ENCODE measurements at places on chromosomes 16 and 17.

DNA sequence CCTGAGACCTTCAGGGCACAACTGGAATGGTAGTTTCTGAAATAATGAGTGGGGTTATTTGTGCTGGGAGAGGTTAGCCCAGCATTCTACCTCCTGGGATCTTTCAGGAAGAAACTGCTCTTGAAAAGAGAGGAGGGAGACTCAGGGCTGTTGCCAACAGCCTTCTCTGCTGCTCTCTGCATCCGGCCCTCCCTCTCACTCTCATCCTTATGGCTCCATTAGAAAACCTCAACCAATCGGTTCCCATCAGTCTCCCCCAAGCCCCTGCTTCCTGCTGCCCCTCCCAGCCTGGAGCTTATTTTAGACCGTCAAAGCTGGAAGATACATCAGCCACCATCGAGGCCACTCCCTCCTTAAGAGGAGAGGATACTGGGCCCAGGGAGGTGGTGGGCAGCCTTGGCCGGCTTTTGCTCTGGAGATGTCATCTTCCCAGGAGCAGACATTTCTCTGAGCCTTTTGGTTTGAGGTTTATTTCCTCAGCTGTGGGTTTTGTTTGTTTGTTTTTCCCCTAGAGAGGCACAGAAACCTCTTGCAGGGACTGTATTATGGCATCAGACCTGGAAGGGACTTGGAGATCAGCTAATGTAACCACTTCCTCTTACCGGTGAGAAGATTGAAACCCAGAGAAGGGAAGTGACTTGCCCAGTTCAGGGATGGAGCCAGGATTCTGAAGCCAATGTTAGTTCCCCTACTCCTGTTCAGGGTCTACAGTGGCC is 2.7 kb downstream of the MPRIP start:
- DNase-seq = no peak

DNA sequence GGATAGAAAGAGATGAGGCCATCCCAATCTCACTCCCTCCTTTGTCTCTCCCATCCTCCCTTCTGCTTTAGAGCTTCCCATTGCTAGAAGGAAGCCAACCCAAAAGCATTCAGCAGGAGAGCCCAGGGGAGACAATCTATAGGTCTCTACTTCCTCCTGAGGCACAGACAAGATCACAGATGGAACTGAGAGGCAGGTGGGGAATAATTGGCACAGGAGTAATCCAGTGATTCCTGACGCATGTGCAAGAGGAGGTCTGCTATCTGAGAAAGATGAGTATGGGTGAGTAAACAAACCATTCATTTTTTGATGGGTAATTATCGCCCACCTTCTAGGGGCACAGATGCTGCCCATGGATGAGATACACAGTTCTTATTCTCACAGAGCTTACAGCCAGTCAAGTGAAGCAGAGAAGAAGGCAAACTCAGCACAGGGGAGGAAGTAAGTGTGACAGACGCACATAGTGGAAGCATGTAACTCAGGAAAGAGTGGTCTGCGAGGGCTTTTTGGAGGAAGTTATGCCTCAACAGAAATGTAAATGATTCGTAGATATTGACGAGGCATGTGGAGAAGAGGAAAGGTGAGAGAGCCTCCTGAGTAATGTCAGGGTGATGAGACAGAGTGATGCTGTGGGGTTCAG is 88.9 kb upstream of the HLF start:
- DNase-seq = no peak

- no peak for DNase-seq
These were observed 145.6 kb upstream of the RCVRN start for GRCh38 chr17:10050597-10051101.

DNA sequence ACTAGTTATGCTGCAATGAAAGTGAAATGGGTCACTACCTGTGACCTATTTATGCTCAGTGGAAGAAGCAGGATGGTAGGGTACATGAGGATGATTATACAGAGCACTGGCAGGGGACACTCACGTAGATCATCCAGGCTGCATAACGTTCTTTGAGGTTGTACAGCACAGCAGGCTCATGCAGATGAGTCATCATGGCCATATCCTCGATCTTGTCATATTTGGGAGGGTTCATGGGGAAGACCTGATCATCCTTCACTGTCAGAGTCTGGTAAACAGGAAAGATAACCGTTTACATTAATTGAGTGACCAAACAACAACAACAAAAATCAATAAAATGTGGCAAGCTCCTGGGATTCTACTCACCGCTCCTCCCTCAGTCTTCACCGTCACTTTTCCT is 2.1 kb downstream of the MYH2 start:
- no peak for DNase-seq

DNA sequence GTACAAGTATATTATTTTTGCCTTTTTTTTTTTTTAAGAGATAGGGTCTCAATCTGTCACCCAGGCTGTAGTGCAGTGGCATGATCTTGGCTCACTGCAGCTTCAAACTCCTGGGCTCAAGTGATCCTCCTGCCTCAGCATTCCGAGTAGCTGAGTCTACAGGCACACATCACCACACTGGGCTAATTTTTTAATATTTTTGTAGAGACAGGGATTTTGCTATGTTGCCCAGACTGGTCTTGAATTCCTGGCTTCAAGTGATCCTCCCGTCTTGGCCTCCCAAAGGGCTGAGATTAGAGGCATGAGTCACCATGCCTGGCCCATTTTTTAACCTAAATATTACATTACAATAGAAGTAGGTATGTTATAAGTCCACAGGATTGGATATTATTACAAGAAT is 3.2 kb downstream of the TERB1 start:
- no peak for DNase-seq

DNA sequence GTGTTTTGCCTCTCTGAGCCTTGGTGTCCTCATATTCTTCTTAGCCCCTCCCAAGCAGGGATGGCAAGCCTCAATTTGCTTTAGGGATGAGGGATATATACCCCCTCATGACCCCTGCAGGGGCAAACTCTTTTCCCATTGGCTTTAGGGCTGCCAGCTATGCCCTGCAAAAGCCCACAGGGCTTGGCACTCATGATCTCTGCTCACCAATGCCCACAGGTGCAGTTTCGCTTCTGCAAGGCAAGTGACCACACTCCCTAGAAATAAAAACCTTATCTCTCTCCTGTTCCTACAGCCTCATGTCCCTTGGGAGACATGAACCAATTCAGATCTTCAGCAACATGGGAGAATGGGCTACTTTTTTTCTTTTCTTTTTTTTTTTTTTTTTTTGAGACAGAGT is 8.8 kb downstream of the BEAN1 start:
- no peak for DNase-seq

DNA sequence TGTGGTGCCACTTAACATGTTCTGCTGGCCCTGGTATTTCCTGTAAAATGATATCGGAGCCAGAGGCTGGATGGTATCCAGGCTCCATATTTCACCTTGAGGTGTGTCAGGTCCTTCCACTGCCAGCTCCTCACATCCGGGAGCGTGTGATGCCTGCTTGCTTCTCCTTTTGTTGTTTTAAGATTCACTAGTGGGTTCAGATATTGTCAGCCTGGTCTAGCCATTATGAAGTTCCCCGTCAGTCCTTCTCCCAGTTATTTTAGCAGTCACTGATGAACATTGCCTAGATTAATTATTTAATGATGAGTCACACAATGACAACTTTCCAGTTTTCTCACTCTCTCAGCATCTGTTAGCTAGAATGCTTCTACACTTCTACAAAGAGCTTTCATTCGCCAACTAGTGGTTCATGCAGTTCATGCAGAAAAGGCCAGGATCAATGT is 11.3 kb downstream of the DNAAF1 start:
- DNase-seq = no peak

DNA sequence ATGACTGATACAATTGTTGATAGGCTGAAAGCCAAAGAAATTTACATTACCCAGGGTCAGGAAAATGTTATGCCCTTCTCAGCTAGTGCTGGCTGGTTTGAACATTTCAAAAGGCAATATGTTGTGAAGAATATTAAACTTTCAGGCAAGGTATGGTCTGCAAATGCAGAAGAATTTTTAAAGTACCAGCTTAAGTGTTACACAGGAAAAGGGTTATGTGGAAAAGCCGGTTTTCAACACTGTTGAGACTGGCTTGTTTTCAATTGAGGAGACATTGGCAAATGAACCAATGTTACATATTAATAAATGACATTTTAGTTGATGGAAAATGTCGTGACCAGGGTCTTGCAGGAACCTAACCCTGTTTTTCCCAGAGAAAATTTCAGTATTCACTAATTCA is 215.8 kb upstream of the TBX2 start:
- no peak for DNase-seq

GRCh38 chr16:77273815-77274214 is 74.6 kb downstream of the SYCE1L start:
- DNase-seq = no peak

- DNase-seq = no peak
These were observed 584 bp downstream of the TCAP start for GRCh38 chr17:39665642-39666224.
